NCI-H2227 treated with DMSO at 0.1 percent for 48 hours (cell line): ENCODE measurements at places on chromosomes 7 and 10.
A peak's percentile ranks its signal among the peaks of the same experiment; 100 is the strongest.

DNA sequence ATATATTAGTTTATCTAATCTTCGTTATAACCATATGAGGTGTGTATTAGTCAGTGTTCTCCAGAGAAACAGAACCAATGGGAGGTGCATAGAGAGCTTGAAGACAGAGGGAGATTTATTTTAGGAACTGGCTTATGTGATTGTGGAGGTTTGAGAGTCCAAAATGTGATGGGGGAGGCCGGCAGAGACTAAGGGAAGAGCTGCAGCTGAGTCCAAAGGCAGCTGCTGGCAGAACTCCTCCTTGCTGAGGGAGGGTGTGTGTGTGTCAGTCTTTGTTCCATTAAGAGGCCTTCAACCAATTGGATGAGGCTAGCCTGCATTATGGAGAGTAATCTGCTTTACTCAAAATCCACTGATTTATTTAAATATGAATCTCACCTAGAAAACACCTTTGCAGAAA lies 165.1 kb downstream of the SH3PXD2A start:
- no peak for DNase-seq

DNA sequence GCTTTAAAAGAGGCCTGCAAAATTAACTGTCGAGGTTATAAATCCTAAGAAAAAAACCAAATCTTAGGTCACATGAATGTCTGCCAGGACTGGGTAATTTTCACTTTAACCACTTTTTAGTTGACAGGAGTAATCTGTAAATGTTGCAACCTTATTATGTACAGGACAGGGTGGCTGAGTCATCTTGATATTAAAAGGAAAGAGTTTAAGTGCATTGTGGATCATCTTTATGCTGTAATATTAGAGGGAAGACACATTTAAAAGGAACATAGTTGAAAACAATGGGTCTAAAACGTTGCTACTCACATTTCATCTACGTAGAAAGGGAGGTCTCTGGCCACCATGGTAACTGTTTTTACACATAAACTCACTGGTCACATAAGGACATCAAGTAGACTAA lies 115.5 kb downstream of the LSMEM1 start:
- no peak for DNase-seq

- peak; percentile 70 for DNase-seq
Observed at GRCh38 chr7:28298870-28299518, 113.3 kb upstream of the CREB5 start.

- DNase-seq: no peak
Observed at GRCh38 chr7:82562716-82563404, 119.3 kb upstream of the CACNA2D1 start.

DNA sequence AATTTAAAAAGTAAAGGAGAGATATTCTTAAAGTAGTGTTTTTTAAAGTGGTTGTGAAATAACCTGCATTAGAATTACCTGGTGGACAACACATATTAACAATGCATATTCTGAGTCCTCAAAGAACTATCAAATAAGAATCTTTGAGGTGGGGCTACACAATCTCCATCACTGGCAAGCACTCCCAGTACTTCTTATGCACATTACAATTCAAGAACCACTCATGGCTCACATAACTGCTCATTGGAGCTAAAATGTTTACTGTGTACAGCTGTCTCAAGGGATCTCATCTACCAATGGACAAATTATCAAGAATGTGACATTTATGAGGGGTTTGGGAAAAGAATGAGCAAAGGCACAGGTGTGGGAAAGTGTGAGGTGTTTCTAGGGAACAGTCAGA lies 692.0 kb downstream of the PHTF2 start:
- DNase-seq: no peak

DNA sequence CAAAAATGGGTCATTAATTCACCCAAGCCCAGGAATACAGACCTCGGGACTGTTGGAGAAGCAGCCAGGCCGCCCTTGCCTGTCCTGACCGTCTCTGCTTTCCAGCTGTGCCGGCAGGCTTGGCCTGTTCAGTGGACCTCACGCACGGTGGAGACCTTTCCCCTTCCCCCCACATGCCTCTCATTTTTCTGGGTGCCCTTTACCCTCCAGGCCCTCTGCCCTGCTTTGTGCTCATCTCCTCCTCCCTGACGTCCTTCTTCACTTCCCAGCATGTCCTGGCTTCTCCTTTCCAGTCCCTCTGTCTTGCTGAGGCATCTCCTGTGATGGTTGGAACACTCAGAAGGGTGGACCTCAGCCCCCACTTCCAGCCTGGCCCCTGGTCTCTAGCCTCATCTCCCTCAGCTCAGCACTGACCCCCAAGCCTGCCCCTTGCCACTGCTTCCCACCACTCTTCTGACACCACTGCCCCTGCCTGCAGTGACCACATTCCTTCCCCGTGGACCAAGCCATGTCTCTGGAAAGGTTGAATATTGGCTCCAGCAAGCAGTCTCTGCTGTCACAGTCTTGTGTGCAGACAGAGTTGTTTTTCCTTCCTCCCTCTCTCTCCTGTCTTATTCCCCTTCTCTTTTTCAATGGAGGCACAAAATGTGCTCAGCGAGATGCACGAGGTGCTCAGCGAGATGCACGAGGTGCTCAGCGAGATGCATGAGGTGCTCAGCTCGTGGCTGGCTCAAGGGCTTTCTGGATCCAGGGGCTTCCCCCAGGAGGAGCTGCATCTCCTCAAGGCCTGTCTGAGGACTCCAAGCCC lies 14.9 kb downstream of the BAG3 start:
- DNase-seq: no peak

GRCh38 chr7:95099106-95099505 lies 191.7 kb downstream of the PPP1R9A start:
- no peak for DNase-seq

GRCh38 chr7:35185908-35186731 lies 67.8 kb downstream of the TBX20 start:
- DNase-seq: peak; percentile 36

DNA sequence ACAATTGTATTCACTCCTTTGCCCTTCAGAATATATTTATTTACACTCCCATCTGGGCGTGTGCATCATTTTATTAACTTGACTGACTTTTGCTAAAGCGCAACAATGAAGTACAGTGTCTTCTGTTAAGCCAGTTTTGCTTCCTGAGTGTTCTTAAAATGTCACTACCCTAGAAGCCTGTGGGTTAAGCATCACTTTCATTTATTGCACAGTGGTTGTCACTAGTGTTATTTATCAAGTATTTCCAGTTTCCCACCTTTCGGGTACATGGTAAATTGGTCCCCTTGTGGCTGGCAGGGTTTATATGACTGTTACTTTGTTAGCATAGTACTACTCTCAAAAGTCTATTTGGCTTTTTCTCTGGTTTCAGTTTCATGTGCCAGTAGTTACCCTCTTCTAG lies 3.3 kb downstream of the HILPDA start:
- no peak for DNase-seq

DNA sequence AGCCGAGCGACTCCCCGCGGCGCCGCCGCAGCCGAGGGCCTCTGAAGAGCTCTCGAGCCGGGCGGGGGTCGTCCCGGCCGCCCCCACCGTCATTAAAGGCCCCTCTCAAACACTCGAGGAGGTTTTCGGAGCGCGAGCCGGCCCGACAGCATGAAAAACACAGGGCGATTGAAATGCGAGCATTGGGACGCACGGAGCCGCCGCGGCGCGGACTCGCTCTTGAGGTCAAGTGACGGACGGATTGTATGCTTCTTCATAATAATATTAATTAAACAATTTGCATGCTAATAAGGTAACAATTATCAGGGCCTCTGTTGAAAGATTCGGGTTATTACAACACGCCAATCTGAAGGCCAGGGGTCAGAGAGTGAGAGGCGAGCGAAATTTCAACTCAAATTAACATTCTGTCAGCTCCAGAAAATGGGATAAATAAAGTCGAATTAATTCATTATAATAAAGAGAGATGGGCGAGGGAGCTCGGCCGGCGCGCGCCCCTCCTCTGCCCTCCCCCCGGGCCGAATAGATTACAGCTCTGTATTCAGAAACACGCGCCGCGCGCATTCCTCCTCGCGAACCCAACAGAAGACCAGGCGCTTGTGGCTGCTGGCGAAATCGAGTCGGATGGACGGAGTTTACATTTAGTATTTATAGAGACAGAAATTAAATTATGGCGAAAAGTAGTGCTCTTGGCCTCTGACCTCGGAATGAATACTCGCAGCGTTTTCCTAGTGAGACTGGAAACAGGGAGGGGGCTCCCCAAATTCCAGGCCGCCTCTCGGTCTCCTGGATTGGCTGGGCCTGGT lies 2.1 kb upstream of the UNCX start:
- DNase-seq: no peak

DNA sequence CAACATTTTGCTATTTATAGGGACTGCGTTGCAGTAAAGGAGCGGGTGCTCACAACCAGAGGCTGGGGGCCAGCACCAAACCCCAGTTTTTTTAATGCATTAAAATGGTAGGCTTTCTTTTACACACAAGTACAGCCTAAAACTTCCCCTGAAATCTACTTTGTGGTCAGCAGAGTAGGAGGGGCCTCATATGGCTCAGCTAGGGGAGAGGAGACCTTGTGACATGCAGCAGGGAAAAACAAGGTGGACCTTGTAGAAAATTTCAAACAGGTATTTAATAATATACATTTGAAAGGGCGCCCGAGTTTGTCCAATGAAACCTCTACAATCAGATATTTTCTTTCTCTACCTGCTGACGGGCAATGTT lies 1.4 kb downstream of the CCDC136 start:
- DNase-seq: no peak

DNA sequence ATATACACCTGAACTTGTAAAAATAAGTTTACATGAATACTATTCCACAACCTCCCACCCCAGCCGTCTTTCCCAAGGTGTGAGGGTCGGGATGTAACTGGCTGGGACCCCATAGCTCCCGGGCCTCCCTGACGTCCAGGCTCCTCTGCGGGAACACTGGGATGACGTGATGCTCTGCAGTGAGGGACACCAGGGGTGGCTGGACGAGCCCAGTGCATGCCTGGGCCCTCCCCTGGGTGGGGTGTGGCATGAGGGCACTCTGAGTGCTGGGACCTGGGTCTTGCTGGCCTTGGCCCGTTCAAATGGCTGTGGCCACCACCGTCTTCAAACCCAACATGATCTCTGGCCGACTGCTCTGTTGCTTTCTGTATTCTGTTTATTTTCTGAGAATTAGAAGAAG lies 182.4 kb downstream of the DNAJB6 start:
- no peak for DNase-seq

GRCh38 chr7:43572516-43573049 lies 10.3 kb upstream of the STK17A start:
- no peak for DNase-seq

DNA sequence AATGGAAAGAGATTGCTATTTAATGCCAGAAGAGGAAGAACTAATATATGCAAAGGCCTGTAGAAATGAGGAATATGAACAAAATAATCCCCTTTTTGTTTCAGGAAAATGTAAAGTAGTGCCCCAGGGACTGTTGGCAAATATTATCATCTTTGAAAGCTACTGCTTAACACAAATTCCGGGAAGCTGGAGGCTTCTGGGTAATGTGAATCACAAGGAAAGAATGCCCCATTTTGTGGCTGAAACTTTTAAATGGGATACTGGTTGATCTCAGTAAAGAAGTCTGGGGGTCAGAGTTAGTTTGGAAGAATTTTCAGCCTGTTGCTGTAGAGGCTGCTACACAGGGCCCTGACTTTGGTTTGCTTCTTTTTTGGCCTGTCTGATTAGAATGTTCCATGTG lies 141.0 kb downstream of the PTEN start:
- no peak for DNase-seq

- no peak for DNase-seq
Observed at GRCh38 chr10:49356944-49357343, 38.9 kb downstream of the DRGX start.

DNA sequence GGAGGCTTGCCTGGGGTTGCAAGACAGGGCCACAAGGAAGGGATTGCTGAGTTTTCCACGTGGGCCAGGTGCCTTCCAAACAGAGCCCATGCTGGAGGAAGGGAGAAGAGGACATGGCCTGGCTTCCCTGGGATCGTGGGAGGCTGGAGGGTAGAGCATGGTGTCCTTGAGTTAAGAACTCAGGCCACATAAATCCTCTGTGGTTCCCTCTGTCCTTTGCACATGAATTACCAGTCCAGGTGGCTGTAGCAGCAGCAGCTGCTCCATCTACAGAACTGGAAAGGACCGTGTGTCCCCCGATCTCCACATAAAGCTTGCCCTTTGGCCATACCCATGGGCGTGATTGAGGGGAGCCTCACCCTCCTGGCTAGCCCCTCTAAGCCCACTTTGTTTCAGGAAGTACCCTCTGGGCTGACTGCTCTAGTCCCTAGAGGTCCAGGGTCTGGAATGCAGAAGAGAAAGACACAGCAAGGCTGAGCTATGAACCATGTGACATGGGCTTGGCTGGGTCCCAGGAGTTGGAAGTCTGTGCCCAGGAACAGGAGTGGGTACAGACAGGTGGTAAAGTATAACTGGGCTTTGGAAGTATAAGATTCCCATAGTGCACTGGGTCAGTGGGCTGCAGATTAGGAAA lies 84.9 kb downstream of the C10orf105 start:
- no peak for DNase-seq

- no peak for DNase-seq
Observed at GRCh38 chr10:22550732-22551131, 163.6 kb downstream of the PIP4K2A start.

GRCh38 chr7:87447116-87447635 lies 28.3 kb downstream of the ABCB4 start:
- no peak for DNase-seq

GRCh38 chr10:43376828-43377423 lies 5.5 kb downstream of the FXYD4 start:
- no peak for DNase-seq

GRCh38 chr10:74231375-74231774 lies 80.4 kb downstream of the ADK start:
- DNase-seq: no peak

- DNase-seq: no peak
Observed at GRCh38 chr10:130558746-130559546, 422.8 kb downstream of the GLRX3 start.

GRCh38 chr10:26579256-26580063 lies 118.0 kb upstream of the PDSS1 start:
- DNase-seq: no peak

GRCh38 chr7:47890606-47891005 lies 57.7 kb downstream of the PKD1L1 start:
- DNase-seq: no peak

DNA sequence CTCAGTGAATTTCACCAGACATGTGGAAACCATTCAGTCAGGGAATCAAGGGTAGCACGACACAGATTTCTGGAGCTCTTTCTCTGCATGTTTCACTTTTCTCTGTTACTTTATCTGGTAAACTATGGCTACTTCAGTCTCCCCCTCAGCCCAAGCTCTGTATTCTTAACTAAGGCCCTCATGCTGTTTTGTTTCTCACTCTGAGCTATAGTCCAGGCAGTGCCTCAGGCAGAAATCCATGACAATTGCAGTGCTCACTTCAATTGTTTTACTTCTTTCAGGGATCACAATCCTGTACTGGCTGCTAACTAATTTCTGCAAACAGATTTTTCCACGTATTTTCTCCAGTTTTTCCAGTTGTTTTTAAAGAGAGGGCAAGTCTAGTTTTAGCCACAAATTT lies 1599.9 kb upstream of the LRRTM3 start:
- no peak for DNase-seq

- DNase-seq: no peak
Observed at GRCh38 chr7:100556541-100556940, 17.2 kb downstream of the SAP25 start.

GRCh38 chr7:77415476-77415822 lies 700 bp downstream of the GSAP start:
- no peak for DNase-seq
